ENCODE measurements at places on chromosomes 1 and 21. TPM values are rescaled to one million over a fixed set of nuclear protein-coding genes. Genes with fewer than 3 reads are reported as not detected.

- H3K4me1 ChIP-seq, result peaks cover 7% of the 10 kb centered on the region
- no peak for DNase-seq
- no peaks in the 10 kb centered on the region for H3K27me3 ChIP-seq
- no peak overlapping the region for H3K4me3 ChIP-seq
- H3K36me3 ChIP-seq, result no peaks in the 10 kb centered on the region
- H3K27ac ChIP-seq, result no peak overlapping the region
Measured at GRCh38 chr1:107575226-107575625, 389.8 kb downstream of the VAV3 start.

DNA sequence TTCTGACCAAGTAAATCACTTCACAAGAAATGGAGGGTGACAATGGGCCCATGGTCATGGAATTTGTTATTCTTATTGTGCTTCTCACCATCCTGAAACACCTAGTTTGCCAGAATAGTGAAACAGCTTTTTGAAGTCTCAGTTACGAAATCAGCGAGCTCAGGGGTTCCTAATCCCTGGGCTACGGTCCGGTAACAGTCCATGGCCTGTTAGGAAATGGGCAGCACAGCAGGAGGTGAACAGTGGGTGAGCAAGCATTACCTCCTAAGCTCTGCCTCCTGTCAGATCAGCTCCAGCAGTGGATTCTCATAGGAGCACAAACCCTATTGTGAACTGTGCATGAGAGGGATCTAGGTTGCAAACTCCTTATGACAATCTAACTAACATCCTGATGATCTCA is 1356.3 kb downstream of the KCNT2 start:
- no peaks in the 10 kb centered on the region for H3K27me3 ChIP-seq
- DNase-seq, result no peak
- H3K4me3 ChIP-seq, result no peak overlapping the region

Gene TRIM67
- 1.6 TPM for total RNA-seq

GRCh38 chr1:66490816-66491215 is 43.1 kb upstream of the SGIP1 start:
- H3K27ac ChIP-seq, result no peak overlapping the region
- no peak overlapping the region for H3K4me3 ChIP-seq
- DNase-seq, result no peak
- no peaks in the 10 kb centered on the region for H3K36me3 ChIP-seq
- no peaks in the 10 kb centered on the region for H3K27me3 ChIP-seq
- no peaks in the 10 kb centered on the region for H3K4me1 ChIP-seq

DNA sequence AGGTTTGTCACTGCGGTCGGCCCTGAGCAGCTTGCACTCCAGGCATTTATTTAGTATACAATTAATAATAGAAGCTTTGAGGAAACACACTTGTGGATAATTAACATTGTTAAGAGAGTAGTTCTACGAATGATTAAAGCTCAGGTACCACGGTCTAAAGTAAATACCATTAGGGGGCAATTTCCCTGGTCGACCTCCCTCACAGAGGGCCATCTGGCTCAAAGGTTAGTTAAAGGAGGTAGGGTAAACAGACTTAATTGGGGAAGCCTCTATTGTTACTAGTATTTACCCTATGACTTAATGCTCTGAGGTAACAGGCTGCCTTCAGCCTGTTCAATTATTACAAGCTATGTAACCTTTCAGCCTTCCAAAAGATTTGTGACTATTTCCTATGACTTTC is 122.3 kb upstream of the SLC44A3 start:
- peaks cover 15% of the 10 kb centered on the region for H3K4me1 ChIP-seq
- H3K27me3 ChIP-seq, result no peaks in the 10 kb centered on the region
- DNase-seq, result no peak
- H3K4me3 ChIP-seq, result no peak overlapping the region

Gene AKR7A3
- total RNA-seq, result 2.0 TPM

Gene PROK1
- not detected for total RNA-seq

GRCh38 chr1:12614402-12615158 is 3.4 kb downstream of the DHRS3 start:
- H3K4me1 ChIP-seq, result peaks cover 37% of the 10 kb centered on the region
- peaks cover 77% of the 10 kb centered on the region for H3K27me3 ChIP-seq
- no peak overlapping the region for H3K27ac ChIP-seq
- no peak for DNase-seq
- H3K36me3 ChIP-seq, result no peaks in the 10 kb centered on the region
- no peak overlapping the region for H3K4me3 ChIP-seq

Gene NUDT17
- 4.5 TPM for total RNA-seq

DNA sequence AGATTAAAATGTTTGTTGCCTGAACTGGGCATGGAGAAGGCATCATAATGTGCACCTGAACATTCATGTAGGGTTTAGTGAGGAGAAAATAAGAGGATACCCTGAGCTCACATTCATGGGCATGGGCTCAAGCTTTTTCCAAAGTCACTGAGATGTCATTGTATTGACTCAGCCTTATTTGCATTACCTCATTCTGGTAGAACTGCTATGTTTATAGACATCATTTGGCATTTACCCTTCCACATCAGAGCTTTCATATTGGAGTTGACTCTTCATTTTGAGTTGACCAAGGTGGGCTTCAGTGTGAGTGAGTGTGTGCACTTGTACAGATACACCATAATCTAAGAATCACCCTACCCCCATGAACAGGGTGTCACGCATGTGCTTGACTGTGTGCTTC is 143.2 kb downstream of the PBX1 start:
- no peak for DNase-seq
- no peaks in the 10 kb centered on the region for H3K36me3 ChIP-seq
- H3K4me3 ChIP-seq, result no peak overlapping the region
- H3K4me1 ChIP-seq, result peaks cover 21% of the 10 kb centered on the region
- no peaks in the 10 kb centered on the region for H3K27me3 ChIP-seq

DNA sequence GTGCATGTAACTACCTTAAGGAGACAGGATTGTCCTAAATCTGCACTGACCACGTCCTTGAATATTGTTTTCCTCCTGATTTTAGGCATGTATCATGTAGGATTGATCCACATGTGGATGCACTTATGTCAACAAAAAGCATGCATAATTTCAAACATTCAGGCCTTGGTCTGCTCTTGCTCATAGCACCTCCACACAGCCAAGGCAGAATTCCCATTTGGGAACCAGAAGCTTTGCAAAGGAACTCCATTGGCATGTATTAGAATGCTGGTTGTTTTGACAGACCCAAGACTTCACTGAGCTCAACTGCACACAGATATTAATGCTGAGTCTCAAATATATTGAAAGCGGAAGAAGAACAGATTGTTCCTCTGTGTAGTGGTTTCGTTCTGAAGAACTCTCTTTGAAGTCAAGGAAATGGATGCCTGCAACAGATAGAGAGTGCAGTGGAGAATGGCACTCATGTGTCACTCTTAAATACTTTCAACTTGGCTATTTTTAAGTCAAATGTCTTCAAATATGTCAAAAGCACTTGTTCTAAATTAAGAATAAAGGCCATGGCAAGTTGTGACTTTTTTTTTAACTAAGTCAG is 387.6 kb downstream of the LTN1 start:
- peaks cover 5% of the 10 kb centered on the region for H3K36me3 ChIP-seq
- H3K27ac ChIP-seq, result no peak overlapping the region
- no peaks in the 10 kb centered on the region for H3K27me3 ChIP-seq
- no peaks in the 10 kb centered on the region for H3K4me1 ChIP-seq
- no peak for DNase-seq

GRCh38 chr21:45410151-45410864 is 5.3 kb downstream of the COL18A1 start:
- no peak overlapping the region for H3K4me3 ChIP-seq
- H3K27ac ChIP-seq, result no peak overlapping the region
- H3K4me1 ChIP-seq, result peaks cover 29% of the 10 kb centered on the region
- no peak for DNase-seq

DNA sequence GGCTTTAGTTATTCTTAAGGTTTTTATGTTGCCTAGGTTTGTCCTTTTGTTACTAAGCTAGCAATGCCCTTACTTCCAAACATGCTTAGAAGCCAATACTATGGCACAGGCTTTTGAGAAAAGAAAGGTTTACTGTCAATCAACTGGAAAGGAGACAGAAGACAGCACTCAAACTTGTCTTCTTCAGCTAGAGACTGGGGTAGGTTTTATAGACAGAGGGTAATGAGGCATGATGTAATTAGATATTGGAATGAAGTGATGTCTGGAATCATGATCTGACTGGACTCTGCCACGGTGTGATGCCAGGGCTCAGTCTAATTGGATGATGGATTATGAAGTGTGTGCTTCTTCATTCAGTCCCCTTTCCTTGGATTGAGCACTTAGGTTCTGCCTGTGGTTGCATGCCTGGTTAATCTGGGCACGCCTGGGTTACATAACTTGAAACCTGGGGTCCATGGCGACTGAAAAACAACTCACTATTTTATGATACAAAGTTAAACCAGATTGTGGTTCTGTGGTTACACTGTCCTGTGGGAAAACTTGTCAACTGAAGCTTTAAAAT is 625.8 kb downstream of the BRINP3 start:
- H3K4me1 ChIP-seq, result peaks cover 20% of the 10 kb centered on the region
- DNase-seq, result no peak
- H3K27ac ChIP-seq, result no peak overlapping the region

Gene OLFM3
- 0.25 TPM for total RNA-seq

DNA sequence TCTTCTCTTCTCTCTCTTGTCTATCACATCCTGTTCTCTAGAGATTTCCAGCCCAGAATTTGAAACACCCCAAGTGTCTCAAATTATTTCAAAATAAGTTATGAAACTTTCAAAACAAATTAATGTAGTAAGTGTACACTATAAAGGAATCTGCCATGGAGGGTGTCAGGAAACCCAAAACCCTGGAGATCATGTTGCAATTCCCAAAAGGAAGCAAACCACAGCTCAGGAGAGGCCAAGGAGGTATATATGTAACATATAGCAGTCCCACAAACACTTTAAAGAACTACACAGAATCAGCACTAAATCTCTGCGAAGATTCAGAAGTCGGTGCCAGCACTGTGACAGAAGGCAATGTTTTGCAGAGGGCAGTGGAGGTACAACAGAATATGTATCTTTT is 26.6 kb downstream of the PTPN14 start:
- H3K36me3 ChIP-seq, result no peaks in the 10 kb centered on the region
- no peak overlapping the region for H3K4me3 ChIP-seq
- H3K27me3 ChIP-seq, result no peaks in the 10 kb centered on the region
- H3K4me1 ChIP-seq, result peaks cover 17% of the 10 kb centered on the region
- DNase-seq, result no peak
- H3K27ac ChIP-seq, result no peak overlapping the region

Gene CNKSR1
- 3.6 TPM for total RNA-seq

All from neural crest cell (in vitro differentiated cells).